ENCODE measurements at places on chromosomes 2 and 18. TPM values are rescaled to one million over a fixed set of nuclear protein-coding genes. Genes with fewer than 3 reads are reported as not detected.

ADAM23 gene
- total RNA-seq: 0.87 TPM

RBM44 gene
- total RNA-seq: 2.0 TPM

SP140 gene
- total RNA-seq: 6.4 TPM

CWC22 gene
- 2.9 TPM for total RNA-seq

DNAJC27 gene
- total RNA-seq: 12.5 TPM

COL4A3 gene
- 1.3 TPM for total RNA-seq
